ENCODE measurements at places on chromosomes 16 and 17.

DNA sequence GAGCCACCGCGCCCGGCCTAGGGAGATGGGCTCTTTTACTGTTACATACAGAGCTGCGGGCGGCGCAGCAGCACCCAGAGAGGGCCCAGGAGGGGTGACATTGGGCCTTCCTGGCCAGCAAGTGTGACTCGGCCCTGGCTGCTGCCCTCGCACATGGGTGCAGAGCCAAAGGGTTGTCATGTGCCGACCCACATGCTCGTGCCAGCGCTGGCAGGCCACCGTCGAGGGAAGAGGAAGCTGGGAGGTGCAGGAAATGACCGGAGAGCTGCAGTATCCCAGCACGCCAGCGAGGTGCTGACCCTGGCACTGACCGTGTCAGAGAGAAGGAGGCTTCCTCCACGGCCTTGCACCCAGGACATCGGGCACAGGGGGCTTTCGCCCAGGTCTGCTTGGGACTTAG is 8.0 kb downstream of the ENDOV start:
- DNase-seq = no peak

DNA sequence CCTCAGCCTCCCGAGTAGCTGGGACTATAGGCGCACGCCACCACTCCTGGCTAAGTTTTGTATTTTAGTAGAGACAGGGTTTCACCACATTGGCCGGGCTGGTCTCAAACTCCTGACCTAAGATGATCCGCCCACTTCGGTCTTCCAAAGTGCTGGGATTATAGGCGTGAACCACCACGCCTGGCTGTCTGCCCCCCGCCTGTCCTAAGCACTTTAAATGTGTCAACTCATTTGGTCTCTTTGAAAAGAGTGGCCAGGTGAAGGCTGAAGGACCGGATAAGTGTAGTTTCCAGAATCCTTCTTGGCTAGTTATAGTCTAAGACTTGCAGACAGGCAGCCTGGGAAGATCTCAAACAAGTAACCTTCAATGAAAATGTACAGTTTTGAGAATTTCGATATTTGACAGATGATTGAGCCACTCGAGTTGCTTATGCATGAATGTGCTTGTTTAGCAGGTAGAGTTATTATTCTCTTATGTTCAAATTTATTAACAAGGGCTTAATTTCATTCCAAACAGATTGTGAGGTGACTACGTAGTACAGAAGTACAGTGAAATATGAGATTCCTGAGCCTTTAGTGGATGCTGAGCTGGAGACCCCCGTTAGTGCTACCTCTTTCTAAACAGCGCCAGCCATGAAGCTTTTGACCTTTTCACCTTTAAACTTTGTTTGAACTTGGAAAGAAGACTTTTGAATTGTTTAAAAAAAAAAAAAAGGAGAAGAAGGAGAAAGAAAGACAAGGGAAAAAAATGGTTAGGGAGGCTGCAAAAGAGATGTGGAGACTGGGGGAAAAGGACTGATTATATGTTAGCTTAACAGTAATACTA is 164.4 kb upstream of the TBX2 start:
- DNase-seq = no peak

DNA sequence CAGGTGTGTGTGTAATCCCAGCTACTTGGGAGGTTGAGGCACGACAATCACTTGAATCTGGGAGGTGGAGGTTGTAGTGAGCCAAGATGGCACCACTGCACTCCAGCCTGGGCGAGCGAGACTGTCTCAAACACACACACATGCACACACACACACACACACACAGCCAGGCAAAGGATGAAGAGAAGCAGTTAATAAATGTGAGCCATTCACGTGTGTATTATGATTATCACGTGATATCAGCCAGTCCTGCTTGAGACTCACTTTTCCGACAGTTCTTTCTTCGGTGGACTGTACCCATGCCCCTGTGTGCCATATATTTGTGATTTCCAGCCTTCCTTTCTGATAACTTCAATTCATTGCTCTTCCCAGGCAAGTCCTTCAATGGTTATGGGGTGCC is 119.3 kb downstream of the PRKCB start:
- DNase-seq = no peak

DNA sequence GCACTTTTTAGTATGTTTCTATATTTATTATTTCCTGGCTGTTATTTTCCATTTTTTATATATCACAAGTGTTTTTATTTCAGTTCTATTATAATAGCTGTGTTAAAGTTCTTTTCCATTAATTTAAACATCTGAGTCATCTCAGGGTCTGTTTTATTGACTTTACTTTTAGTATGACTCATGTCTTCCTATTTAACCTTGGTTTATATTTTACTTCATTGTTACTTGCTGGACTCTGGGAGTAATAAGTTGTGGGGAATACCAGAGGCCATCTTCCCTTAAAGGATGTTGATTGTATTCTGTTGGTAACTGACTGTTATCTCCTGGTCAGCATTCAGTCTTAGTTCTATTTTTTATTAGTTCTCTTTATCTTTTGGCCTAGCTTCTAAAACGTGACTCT is 1508.2 kb downstream of the CDH11 start:
- DNase-seq = no peak

GRCh38 chr17:14373614-14374259 is 72.9 kb downstream of the HS3ST3B1 start:
- DNase-seq = no peak

DNA sequence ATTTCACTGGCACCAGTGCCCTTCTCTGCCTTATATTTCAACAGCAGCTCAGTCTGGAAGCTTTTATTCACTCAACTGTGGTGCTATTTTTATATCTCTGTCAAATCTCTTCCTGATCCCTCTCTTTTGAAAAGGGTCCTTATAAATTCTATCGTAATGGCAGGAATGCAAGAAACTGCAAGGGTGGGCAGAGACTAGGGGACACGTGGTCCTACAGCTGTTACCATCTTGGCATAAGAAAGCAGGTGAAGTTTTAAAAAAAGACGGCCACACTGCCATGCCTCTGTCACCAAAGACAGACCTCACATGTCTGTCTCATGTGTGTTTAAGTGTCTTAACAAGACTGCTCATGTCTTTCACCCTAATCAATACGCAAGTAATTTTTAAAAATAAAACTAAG is 368.4 kb upstream of the CDH11 start:
- DNase-seq = no peak

- DNase-seq = no peak
Observed at GRCh38 chr17:62091804-62092203, 26.7 kb upstream of the MED13 start.

- no peak for DNase-seq
Observed at GRCh38 chr16:59205403-59205802, 471.3 kb upstream of the GOT2 start.

Measured in hematopoietic multipotent progenitor cell treated with erythropoietin and hydrocortisone succinate and interleukin-3 and kit ligand, for 15 days (in vitro differentiated cells).